ENCODE measurements at places on chromosomes 12 and 14.

DNA sequence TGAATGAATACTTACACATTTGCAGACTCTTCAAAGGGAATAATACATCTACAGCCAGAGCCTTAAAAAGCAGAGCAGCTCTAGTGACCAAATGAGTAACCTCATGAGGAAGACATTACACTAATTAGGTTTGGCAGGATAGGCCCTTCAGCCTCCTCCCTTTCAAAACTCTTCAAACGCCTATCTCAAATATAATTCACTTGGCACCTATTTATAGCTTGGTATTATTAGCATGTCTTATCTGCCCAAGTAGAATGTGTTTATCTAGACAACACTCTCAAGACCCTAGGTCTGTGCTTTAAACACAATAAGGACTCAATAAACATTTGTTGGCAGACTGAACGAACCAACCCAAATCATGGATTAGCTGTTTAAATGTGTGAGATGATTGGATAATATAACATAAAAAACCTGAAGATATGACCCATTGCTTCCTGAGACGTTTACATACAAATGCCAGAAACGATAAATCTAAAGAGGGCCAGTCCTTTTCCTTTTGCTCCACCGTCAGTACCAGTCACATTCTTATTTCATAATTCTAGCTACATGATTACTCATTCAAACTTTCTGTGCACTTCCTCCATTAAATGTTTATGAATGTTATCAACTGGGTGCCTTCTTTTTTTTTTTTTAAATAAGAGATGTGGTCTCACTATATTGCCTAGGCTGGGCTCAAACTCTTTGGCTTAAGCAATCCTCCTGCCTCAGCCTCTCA is 123.3 kb downstream of the CEP83 start:
- no peak for DNase-seq

- DNase-seq = no peak
These were observed 54.6 kb downstream of the ETV6 start for GRCh38 chr12:11704089-11704488.

DNA sequence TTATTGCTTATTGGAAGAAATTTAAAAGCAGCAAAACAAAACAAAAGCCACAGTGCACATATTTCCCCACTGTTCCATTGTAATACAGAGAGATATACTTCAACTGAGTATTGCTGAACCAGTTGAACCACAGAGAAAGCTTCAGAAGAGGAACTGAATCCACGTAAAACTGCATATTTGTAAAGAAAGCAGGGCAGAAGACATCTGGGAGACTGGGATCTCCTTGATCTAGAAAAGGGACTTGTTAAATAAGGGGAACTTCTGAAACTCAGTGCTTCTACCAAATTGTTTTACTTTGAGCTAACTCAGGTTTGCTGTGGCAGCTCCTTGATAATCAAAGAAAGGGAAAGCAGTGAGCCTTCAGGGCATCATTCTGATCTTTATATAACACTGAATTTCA is 411.1 kb upstream of the MDGA2 start:
- DNase-seq = no peak

DNA sequence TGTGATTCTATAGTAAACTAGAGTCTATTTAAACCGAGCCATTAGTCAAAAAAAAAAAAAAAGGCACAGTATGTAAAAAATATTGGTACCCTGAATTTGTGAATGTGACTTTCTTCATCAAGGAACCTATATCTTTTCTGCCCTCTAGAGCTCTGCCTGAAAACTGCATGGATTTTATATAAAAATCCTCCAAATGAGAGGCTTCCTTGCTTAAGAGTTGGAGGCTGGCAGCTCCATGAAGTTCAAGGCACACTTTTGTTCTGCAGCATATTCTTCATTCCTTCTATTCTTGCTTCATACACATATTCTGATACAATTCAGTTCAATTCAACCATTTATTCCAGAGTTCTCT is 23.1 kb upstream of the NKX2-8 start:
- DNase-seq = no peak

DNA sequence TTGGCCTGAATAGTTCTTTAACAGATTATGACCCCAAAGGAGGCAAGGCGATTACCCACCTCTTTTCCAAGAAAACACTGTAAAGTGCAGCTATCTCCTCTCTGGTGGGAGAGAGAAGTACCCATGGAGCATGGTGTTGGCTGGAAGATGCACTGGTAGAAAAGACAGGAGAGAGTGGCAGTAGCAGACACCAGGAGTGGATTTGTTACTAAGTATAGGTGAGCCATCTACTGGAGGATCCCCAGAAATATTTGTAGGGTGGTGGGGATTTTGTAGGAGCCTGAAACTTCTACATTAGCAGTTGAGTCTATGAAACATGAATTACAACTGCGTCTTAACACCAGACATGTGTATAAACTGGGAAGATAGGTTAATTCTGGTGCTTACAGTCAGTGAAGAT is 148.0 kb downstream of the SLC38A4 start:
- peak; percentile 49 for DNase-seq

- DNase-seq = no peak
These were observed 45.7 kb downstream of the SPPL3 start for GRCh38 chr12:120858306-120859088.

DNA sequence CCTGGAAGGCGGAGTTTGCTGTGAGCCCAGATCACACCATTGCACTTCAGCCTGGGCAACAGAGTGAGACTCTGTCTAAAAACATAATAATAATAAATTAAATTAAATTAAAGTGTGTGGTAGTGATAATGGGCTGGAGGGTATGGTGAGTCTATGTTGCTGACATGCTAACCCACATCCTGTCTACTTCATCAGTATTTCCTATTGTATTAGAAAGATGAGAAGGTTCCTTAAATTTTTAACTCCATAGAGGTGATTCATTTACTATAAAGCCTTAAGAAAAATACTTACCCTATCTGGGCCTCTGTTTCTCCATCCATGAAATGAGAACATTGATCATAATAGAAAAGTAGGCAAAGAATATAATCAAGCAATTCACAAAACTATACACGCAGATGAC is 280.5 kb downstream of the FBXL14 start:
- no peak for DNase-seq

DNA sequence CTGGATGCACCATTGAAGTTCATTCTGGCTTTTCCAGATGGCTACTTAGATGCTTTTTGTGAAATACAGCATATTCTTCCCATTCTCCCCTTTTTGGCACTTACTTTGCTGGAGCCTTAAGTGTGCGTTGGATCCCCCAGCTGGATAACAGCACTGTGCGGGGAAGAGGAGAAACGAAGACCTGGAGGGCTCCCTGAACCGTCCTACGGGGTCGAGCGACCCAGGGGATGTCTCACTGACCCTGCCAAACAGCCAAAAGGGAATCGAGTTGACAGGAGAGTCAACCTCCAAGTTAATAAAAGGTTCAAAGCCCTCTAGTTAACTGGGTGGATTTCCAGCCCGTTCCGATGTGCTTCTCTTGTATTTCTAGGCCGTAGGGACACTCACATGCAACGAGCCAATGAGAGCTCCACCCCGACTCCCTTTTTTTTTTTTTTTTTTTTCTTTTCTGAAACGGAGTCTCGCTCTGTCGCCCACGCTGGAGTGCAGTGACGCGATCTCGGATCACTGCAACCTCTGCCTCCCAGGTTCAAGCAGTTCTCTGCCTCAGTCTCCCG is 1.0 kb upstream of the CAMKK2 start:
- DNase-seq = peak; percentile 66

GRCh38 chr14:73462048-73462715 is 3.8 kb upstream of the NUMB start:
- peak; percentile 86 for DNase-seq

DNA sequence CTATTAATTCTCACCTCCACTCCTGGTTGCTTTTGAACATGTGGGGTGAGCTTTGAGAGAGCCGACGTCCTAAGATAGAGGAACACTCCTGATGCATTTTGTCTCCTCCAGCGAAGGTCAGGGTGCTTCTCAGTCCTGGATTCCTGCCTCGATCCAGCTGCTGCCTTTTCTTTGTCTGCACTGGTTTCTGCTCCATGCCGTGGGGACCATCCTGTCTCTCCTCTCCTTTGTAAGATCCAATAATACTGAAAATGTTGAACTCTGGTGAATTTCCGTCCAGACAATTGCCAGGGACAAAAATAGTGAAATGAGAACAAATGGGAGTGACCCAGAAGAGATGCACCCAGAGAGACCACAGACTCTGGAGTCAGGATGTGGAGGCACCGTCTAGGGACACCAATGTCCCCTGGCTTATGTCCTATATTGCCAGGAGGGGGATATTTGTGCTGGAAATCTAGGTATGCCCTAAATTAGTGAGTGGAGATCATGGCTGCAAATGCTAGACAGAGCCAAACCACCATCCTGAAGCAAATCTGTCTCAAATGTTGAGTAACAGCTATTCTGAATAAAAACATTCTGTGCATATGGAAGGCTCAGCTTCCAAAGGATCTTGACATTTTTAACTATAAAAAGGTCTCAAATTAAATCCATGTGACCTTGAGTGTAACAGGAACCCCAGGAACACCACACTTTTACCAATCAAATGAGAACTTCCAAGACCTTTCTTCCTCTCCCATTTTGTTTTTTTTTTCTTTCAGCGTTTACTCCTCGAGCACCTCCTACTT is 170.9 kb downstream of the PPM1H start:
- DNase-seq = no peak

- DNase-seq = peak; percentile 58
These were observed 5.6 kb downstream of the ZNF385A start for GRCh38 chr12:54378796-54379397.

DNA sequence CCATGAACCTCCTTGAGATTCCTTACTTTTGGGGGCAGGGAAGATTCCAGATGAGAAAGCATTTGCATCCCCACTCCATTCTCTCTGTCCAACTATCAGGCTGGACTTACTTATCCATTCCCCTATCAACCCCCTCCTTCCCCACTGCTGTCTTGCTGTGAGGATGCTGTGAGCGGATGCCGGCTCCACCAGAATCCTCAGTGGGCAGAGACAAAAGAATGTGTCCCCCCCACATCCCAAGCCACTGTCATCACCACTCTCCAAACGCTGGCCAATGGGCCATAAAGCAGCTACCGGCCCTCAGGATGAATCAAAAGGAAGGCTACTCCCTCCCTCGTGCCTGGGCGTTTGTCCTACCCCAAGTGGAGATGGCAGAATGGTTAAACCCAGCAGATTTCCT is 173.0 kb upstream of the NTF3 start:
- DNase-seq = no peak

DNA sequence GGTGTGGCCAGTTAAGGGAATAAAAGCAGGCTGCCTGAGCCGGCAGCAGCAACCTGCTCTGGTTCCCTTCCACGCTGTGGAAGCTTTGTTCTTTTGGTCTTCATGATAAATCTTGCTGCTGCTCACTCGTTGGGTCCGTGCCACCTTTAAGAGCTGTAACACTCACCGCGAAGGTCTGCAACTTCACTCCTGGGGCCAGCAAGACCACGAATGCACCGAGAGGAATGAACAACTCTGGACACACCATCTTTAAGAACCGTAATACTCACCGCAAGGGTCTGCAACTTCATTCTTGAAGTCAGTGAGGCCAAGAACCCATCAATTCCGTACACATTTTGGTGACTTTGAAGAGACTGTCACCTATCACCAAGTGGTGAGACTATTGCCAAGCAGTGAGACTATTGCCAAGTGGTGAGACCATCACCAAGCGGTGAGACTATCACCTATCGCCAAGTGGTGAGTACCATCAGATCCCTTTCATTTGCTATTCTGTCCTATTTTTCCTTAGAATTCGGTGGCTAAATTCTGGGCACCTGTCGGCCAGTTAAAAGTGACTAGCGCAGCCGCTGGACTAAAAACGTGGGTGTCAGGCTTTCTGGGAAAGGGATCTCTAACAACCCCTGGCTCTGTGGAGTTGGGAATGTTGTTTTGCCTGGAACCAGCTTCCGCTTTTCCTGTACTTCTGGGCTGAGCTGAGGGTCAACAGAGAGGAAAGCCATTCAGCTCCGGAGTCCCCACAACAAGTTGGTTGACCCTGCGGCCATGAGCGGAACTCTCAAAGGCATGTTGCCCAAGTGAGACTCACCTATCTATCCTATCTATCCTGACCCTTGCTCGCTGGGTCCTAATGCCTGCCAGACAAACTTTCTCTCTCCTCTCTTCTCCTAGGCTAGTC is at the start of gene DHRS2:
Gene DHRS2 (plus strand): TSS at position 48 of the 895 bp plus-strand sequence. CDS start 2,501 bp downstream, outside the sequence.
- no peak for DNase-seq

- DNase-seq = no peak
These were observed 478.5 kb downstream of the ATP23 start for GRCh38 chr12:58419905-58420304.

DNA sequence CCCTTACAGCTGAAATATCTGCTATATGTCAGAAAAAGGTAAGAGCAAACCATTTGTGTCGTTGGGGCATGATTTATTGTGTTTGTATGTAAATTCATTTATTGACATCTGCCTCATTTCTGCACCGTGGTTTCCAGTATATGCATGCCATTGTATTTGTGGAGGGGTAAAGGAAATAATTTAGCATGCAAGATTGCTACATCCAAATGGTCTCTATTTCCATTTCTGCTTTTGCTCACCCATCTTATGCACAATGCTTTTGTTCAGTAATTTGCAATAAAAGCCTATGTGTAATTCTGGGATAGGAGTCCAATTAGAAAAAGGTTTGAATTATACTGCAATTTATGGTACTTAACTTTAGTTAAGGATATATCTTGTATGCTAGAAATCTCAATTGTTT is 101.8 kb downstream of the UNC79 start:
- DNase-seq = no peak

- no peak for DNase-seq
These were observed 110.9 kb upstream of the PWP1 start for GRCh38 chr12:107574691-107575090.

GRCh38 chr12:88579161-88579517 is 1.1 kb downstream of the KITLG start:
- DNase-seq = peak; percentile 77

DNA sequence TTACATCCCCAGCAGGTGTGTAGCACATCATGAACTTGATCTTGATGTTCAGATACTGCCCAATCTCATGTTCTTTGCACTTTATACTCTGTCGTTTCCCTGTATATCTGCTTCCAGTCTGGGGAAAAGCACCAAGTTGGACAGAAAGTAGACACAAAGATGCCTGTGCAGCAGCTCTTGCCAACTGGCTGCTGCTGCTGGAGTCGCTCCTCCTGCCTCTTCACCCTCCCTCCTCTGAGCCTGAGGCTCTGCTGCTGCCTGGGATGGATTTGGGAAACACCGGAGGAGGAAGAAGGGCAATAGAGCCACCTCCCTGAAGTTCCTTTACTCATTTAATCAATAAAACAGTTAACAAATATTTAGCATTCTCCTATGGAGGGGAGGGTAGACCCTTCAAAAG is 32.4 kb downstream of the ADCK1 start:
- DNase-seq = no peak

- no peak for DNase-seq
These were observed 30.7 kb downstream of the GUCY2C start for GRCh38 chr12:14665354-14666348.

GRCh38 chr14:96745500-96746051 is 51.6 kb upstream of the VRK1 start:
- DNase-seq = no peak

GRCh38 chr12:132021965-132022364 is 72.2 kb downstream of the EP400 start:
- no peak for DNase-seq

- DNase-seq = peak; percentile 79
These were observed 16.0 kb downstream of the EIF2B2 start for GRCh38 chr14:75018694-75019093.

Measured in HT-29 (cell line).